ENCODE measurements at places on chromosomes 2 and 18. TPM values are rescaled to one million over a fixed set of nuclear protein-coding genes. Genes with fewer than 3 reads are reported as not detected.
A peak's percentile ranks its signal among the peaks of the same experiment; 100 is the strongest.

CDH19 gene
- 0.35 TPM for total RNA-seq

MARCO gene
- 92.5 TPM for total RNA-seq

AGXT gene
- 0.32 TPM for total RNA-seq

HOXD12 gene
- total RNA-seq: not detected

LYG2 gene
- total RNA-seq: not detected

UPP2 gene
- total RNA-seq: not detected

CLEC4F gene
- 0.48 TPM for total RNA-seq

MAPK4 gene
- total RNA-seq: not detected

EPG5 gene
- 22.8 TPM for total RNA-seq

MYL1 gene
- total RNA-seq: not detected

CPS1 gene
- 3.8 TPM for total RNA-seq

EGR4 gene
- total RNA-seq: not detected

CREG2 gene
- total RNA-seq: not detected

LAMA1 gene
- 7.9 TPM for total RNA-seq

C2orf78 gene
- not detected for total RNA-seq

DNA sequence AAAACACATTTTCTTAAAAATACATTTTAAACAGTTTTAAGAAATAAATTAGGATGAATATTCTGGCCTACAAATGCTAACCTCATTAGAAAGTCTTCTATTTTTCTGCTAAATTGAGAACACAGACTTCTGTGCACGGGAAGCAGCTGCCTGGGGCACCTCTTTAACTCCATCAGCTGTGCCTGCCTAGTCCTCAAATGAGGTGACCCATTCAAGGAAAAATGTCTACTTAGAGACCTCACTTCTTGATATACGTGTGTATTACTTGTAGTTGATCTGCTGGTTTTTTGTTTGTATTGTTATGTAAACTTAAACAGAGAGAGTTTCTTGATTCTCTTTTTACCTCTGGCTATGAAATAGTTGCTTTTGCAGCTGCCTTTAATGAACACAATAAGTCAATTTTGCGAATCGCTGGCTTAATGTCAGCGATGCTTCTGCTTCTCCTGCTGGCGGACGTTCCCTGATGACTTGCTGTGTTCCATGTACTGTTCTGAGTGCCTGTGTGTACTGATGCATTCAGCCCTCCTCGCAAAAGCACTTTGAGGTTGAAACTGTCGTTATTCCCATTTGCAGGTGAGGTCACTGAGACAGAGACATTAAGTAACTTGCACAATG lies 88.7 kb upstream of the TXNDC2 start:
- DNase-seq: no peak

- no peak for DNase-seq
Measured at GRCh38 chr18:11004951-11005350, 144.4 kb downstream of the PIEZO2 start.

DNA sequence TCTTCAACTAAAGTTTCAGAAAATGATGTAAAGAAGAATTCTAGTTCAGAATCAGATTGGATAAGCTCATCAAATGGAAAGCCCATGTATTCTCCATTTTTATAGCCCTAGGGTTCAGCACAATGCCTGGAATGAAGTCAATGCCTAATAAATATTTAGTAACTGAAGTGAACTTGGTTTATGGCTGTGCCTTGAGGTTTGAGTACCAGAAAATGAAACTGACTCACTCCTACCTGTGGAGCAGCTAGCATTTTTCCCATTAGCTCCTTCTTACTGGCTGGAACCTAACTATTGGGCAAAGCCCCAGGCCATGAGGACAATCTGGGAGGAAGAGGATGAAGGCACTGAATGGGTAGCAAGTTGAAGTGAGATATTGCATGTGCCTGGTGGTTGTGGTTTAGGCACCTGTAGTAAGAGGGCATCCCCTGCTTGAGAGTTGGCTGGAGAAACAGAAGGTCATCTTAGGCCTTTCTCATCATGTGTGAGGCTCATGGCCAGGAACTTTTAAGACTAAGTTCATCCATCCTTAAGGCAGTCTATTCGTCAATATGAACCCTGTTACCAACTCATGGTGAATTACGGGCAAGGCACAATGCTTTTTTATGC lies 85.0 kb upstream of the LYPD1 start:
- no peak for DNase-seq

DNA sequence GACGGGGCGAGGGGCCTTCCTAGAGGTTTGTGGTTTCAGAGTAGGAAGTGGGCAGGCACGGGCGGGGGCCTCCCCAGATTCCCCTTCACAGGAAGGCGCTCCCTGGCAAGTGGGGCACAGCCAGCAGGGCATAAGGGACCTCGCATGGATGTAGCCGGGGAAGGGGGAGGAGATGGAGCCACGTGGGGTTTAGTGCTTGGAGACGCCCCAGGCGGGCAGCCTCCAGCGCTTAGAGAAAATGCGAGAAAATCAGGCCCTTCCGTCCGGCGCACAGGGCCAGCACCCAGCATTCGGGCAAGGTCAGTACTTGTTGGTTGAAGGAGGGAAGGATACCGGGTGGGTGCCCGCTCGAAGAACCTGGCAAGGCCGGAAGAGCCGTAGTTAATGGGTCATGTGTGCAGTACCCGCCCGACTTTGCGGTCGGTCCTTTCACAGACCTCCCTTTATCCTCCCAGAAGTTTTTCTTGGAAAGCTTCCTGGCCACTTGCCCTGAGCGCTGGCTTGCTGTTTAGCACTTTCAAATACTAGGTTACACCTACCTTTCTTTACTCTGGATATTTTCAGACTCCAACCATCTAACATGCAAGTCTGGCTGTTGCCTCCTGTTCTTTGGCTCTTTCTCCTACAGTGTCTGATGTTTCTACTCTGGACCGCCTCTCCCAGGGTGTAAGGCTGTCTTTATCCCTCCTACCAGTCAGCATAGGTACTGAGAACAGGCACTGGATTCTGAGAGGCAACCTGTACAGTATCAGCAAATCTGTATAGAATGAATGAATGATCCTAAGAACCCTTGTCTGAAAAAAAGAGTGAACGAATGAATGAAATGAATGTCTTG lies 78.1 kb downstream of the CIB4 start:
- peak; percentile 84 for DNase-seq

- DNase-seq: no peak
Measured at GRCh38 chr2:60465736-60466135, 87.7 kb downstream of the BCL11A start.

DNA sequence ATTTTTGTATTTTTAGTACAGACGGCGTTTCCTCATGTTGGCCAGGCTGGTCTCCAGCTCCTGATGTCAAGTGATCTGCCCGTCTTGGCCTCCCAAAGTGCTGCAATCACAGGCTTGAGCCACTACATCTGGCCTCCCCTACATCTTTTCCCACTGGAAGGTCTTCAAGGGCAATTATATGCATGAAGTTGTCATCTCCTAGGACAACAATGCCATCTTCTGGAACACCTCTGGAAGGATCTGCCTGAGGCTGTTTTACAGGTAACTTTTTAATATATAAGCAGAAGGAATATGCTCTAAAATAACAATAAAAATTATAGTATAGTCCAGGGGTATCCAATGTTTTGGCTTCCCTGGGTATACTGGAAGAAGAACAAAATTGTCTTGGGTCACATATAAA lies 321.4 kb downstream of the AFF3 start:
- DNase-seq: no peak

GRCh38 chr18:76274468-76275289 lies 220.4 kb downstream of the ZNF516 start:
- no peak for DNase-seq

GRCh38 chr2:84999553-84999955 lies 28.6 kb downstream of the KCMF1 start:
- no peak for DNase-seq

DNA sequence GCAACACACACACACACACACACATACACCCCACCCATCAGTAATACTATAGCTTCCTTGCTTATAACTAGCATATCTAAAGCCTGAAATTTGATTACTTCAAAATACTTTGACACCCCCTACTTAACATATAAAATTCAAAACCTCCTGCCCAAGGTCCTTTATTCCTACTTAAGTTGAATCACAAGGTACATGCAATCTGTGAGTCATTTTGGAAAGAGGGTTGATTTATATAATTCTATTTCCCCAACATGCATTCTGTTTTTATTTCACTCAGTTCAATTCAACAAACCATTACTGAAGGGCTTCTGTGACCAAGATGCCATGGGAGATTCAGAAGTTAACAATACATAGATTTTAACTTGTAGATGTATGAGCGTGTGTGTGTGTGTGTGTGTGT lies 420.7 kb downstream of the METTL4 start:
- DNase-seq: no peak

DNA sequence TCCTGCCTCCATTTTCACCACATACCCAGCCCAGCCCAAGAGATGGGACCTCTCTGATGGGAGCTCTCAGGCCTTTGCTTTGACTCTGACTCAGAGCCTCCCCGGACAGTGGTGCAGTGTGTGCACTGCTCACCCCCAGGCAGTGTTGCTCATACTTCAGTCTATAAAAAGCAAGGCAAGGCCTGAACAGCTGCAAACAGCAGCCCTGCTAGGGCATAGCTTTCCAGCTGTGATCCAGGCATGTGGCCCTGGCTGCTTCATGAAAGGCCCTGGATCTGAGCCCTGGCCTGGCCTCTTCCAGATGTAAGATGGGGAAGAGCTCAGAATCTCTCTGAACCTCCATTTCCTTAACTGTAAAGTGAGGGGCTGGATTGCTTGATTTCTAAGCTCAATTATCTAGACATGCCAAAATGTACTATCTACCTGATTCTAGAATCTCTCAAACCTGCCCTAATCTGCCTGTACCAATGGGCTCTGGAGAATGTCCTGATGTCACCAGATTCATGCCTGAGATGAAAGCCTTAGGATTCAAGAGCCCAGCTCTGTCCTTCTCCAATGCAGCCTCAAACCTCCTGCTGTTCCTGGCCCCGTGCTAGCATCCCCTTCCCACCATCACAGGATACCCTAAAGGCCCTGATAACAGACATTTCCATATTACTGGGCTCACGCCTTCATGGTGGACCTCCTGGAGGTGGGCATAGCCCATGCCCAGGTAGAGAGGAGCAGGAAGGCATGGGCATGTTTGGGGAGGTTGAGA lies 206.9 kb downstream of the ARL4C start:
- no peak for DNase-seq

DNA sequence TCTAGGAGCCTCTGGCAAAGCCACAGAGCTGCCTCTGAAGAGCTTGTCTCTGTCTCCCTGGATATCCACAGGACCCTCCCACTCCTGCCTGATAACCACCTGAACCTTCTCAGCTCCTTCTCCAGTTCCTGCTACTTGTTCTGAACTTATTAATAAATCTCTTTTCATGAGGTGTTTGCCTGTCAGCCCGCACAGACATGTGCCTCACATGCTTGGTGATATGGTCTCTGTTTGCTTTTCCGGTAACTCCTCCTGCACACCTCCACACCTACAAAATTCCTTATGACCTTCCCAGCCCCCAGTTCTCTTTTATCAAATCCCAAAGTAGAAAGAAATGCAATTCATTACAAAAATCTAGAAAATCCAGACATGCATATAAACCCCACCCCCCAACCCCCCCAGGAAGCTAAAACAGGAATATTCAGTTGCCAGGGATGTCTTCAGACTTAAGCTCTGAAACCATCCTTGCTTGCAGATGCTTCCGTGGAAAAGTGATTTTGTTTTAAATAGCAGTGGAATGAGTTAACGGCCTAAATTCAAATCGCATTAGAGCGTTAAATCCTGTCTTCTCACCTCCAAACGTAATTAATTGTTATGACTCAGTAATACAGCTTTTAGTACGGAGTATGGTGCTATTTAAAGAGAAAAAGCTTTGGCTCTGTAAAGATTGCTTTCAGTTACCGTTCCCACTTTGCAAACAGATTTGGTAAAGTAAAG lies 2.1 kb upstream of the PID1 start:
- DNase-seq: no peak

- DNase-seq: peak; percentile 92
Measured at GRCh38 chr18:7567474-7568425, 634 bp downstream of the PTPRM start.

- DNase-seq: peak; percentile 39
Measured at GRCh38 chr2:128639120-128639477, 320.4 kb upstream of the HS6ST1 start.

- DNase-seq: no peak
Measured at GRCh38 chr2:37816036-37816435, 109.1 kb upstream of the RMDN2 start.

GRCh38 chr2:234917211-234917975 lies 34.4 kb upstream of the SH3BP4 start:
- DNase-seq: no peak

- no peak for DNase-seq
Measured at GRCh38 chr2:15646661-15647060, 55.0 kb downstream of the DDX1 start.

DNA sequence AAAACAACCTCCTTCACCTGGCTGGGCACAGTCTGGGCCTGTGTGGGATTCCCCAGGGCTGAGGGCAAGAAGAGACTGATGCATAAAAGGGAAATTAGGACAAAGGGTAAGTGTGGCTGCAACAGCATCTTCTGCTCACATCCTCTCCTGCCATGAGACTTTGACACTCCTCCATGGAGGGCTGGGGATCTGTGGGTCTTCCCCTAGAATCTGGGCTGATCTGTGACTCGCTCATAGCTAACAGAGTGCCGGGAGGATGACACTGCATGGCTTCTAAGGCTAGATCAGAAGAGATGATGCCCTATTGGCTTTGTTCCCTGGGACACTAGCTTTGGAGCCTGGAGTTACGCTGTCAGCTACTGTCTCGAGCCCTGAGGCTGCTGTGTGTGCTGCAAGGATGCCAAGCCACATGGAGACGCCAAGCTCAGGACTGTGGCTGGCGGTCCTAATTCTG lies 24.3 kb downstream of the MOCOS start:
- peak; percentile 55 for DNase-seq

DNA sequence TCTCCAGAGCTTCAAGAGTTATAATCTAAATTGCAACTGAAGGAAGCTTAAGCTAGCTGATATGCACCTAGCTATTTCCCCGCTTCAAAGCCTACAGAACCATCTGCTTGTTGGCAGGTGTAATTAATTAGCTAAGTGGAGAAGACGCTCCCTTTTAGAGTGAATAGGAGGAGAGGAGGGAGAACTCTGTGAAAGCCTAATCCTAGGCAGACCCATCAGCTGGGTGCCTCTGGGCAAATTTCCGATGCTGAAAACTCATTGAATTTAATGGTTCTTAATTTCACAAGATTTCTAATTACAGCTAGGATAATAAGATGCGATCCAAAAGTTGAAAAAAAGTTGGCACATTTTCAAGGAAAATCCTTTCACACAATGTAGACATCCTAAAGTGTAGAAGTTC lies 735.9 kb downstream of the ERBB4 start:
- no peak for DNase-seq

DNA sequence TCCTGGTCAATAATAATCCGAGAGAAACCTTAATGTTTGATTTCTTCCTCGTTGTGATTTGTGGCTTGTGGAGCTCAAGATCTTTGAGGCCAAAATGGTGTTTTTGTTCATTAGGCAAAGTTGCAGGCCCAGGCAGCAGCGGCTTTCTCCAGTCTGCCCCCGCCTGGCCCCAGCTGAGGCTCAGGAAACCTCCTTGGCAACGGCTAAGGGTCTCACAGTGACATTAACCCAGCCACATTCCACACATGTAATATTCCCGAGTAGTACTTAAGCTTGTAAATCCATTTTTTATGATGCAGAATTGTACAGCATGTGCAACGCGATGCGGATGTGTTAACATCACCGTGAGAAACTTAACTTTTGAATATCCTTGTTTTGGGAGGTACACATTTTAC lies 200.1 kb downstream of the BCL11A start:
- no peak for DNase-seq

Measured in mesenteric fat pad (tissue), 1 donor.